ENCODE measurements at places on chromosomes 13 and 19. TPM values are rescaled to one million over a fixed set of nuclear protein-coding genes. Genes with fewer than 3 reads are reported as not detected.

GATAD2A gene
- total RNA-seq = 31.7 TPM

CGB1 gene
- not detected for total RNA-seq

IGFL3 gene
- not detected for total RNA-seq

WASF3 gene
- total RNA-seq = 16.2 TPM

VSTM1 gene
- total RNA-seq = not detected

ADAT3 gene
- total RNA-seq = 1.7 TPM

SPRED3 gene
- total RNA-seq = 1.5 TPM

LGI4 gene
- 0.17 TPM for total RNA-seq

CEACAM21 gene
- total RNA-seq = not detected

CCL25 gene
- not detected for total RNA-seq

FAM216B gene
- 0.26 TPM for total RNA-seq

HSD17B14 gene
- 7.7 TPM for total RNA-seq

LRFN3 gene
- total RNA-seq = 3.1 TPM

Measured in fibroblast of lung (primary cell).